ENCODE measurements at places on chromosomes 16 and 17.

- DNase-seq, result no peak
Measured at GRCh38 chr16:12784076-12784475, 19.6 kb downstream of the CPPED1 start.

- no peak for DNase-seq
Measured at GRCh38 chr16:56608876-56609462, 585 bp downstream of the MT2A start.

- DNase-seq, result no peak
Measured at GRCh38 chr16:89048871-89049422, 44.7 kb upstream of the ACSF3 start.

DNA sequence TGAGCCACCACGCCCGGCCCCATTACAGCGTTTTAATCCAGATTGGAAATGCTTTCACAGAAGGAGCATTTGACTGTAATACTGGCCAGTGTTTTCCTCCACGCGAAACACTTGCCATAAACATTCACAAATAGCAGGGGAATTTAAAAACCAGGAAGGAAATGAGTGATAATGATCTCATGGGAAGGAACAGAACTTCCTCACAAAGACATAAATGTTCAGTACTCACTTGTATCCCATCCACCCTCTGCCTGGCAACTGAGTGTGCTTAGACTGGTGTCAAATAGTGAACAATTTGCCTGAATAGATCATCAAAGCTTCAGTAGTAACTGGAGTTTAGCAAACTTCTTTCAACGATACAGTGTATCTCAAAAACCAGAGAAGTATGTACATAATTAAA lies 54.1 kb downstream of the PSMD12 start:
- DNase-seq, result no peak

DNA sequence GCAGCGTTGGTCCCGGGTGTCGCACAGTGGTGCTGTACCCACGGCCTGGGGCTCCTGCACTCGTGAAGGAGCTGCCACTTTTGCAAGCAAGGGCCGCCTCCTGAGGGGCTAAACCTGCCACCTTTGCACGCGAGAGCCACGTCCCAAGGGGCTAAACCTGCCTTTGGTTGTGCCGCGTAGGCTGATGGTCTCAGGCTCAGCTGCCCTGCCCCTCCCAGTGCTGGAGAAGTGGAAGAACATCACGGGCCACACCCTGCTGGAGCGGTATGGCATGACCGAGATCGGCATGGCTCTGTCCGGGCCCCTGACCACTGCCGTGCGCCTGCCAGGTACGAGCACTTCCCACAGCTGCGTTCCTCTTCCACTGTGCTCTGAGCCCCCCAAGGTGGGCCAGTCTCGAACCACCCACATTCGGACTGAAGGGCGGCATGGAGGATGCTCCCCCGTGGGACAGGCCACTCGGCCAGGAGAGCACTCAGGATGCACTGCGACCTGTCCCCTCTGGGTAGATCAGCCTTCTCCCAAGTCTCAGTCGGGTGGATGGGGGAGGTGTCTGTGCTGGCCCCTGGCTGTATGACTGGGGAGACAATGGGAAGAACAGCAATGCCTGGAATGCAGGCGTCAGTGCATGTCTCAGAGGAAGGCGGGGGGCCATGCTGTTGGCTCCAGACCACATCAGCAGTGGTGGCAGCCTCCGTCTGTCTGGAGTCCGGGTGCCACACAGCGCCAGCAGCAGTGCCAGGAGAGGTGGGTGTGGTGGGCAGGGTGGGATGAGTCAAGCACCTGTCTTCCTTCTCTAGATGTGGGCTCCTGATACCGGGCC lies 20.7 kb downstream of the ACSF3 start:
- DNase-seq, result no peak

DNA sequence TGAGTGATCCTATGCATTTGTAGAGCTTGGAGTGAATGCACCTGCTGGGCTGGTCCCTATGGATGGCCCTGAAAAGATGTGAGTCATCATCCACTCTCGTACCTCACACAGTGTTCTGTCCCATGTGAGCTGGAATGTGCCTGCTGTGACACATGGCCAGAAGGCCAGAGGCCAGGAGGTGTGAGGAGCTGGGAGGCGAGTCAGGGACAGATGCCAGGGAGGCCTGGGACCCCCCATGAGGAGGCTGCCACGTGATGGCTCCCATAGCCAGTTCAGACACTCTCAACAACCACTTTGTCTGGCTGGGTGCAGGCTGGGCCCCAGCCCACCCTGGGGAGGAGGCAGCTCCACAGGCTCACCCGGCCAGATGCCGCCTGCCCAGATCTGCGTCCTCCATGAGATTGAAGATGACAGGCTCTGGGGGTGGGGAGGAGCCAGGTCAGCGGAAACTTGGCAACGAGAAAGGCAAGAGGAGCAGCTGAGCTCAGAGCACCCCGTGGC lies 168.8 kb downstream of the C16orf78 start:
- no peak for DNase-seq

DNA sequence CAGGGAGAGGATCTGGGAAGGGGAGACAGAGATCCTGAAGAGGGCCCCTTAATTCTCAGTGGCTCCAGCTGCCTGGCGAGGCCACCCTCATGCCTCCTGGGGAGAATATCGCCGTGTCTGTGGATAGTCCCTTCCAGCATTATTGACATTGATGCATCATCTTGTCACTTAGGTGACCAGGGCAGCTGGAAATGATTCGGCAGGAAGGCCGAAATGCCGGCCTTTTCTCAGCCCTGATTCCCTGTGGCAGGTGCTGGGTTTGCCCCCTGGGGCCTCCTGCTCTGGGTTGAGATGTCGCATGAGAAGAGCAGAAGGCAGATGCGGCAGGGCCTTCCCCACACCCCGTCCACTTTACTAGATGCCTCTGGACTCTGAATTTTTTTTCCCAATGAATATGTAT lies 89.5 kb downstream of the RAP1GAP2 start:
- DNase-seq, result no peak

GRCh38 chr17:18280249-18280648 lies 19.8 kb downstream of the MIEF2 start:
- DNase-seq, result no peak

DNA sequence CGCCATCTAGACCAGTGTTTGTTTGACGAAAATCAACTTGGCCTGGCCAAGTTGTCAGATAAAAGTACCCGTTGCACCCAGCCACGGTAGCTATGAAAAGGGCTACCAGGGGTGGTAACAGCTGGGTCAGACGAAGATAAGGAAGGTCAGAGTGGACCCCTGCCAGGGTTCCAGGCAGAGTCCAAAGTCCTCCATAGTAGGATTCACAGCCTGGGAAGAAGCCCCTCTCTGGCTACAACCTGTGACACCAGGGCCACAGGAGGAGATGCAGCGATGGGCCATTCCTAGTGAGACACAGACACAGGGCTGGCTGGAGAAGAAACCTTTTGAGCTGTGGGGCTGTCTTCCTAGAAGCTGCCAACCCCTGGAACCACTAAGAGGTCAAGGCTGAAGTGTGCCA lies 39.3 kb downstream of the MEAK7 start:
- DNase-seq, result no peak

DNA sequence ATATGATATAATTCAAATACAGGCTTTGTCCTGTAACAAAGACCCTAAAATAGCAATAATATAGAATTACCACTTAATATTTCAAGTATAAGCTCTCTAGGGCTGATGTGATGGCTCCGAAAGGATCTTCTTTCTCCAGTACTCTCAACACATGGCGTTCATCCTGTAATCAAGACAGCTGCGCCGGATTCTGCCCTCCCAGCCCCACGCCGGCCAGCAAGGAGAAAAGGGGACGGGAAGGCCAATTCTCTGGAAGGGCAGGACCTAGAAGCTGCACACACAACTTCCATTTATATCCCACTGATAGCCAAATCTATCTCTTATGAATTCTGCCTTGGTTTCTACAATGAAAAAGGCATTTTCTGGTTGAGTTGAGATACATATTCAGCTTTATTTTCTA lies 32.0 kb downstream of the CCDC182 start:
- no peak for DNase-seq

DNA sequence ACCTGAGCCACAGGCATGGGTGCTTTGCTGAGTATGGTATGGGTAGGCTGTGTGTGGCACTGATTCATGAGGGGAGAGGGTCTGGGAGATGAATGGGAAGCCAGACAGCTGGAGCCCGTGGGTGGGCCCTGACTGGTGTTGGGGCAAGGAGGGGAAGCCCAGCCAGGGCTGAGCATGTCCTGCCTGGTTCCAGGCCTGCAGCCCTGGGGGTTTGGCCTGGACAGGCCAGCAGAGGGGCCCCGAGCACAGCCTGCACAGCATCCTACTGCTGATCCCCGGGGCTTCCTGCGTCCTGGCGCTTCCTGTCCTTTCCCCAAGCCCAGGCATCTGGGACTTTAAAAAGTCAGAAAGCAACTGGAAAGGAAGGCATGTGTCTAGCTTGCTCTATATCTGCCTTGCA lies 4.6 kb upstream of the MVD start:
- no peak for DNase-seq

DNA sequence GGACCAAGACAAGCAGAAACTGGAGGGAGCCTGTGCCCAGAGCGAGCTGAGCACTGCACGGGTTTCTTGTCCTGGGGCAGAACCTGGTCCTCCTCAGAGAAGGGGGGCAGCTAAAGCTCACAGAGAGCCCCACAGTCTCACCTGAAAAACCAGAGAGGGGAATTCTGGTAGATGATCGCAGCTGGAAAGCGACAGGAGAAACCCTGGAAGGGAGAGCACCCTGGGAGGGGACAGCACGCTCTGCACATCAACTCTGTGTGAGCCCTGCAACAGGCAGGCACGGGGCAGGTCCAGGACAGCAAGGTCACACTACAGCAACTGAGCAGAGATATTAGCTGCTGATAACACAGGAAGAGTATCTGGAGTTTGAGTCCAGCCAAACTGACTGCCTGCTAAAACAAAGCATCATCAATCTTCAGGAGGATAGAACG lies 18.2 kb downstream of the ZCCHC14 start:
- no peak for DNase-seq

DNA sequence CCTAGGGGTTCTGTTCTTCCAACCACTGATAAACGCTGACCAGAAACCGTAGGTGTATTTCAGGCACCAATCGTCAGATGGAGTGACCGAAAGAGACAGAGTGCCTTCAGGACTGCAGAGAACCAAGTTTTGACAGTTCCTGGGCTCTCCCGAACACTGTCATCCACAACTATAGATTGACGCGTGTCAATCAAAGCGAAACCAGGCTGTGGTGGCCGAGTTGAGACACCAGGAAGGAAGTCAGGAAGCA lies 11.9 kb upstream of the AURKB start:
- DNase-seq, result no peak

- no peak for DNase-seq
Measured at GRCh38 chr16:57166451-57166850, 19.4 kb downstream of the PSME3IP1 start.

DNA sequence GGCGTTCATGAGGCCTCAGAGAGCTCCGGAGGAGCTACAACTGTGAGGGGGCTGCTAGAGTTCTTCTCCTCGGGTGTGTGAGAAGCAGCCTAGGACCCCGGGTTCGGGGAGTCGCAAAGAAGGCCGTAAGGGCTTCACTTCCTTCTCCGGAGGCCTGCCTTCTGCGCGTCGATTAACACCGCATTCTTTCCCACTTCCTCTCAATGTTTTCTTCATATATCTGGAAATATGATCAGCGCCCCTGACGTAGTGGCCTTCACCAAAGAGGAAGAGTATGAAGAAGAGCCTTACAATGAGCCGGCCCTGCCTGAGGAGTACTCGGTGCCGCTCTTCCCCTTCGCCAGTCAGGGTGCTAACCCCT lies 449 bp downstream of the SMCR8 start:
- no peak for DNase-seq

DNA sequence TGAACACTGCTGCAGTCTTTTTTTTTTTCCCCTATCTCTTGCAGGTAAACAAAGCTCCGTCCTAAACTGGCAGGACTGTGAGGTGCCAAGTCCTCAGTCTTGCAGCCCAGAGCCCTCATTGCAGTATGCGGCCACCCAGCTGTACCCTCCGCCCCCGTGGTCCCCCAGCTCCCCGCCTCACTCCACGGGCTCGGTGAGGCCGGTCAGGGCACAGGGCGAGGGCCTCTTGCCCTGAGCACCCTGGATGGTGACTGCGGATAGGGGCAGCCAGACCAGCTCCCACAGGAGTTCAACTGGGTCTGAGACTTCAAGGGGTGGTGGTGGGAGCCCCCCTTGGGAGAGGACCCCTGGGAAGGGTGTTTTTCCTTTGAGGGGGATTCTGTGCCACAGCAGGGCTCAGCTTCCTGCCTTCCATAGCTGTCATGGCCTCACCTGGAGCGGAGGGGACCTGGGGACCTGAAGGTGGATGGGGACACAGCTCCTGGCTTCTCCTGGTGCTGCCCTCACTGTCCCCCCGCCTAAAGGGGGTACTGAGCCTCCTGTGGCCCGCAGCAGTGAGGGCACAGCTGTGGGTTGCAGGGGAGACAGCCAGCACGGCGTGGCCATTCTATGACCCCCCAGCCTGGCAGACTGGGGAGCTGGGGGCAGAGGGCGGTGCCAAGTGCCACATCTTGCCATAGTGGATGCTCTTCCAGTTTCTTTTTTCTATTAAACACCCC lies 13.8 kb downstream of the IL34 start:
- DNase-seq, result no peak

GRCh38 chr17:74368341-74369081 lies 1.2 kb downstream of the GPR142 start:
- peak; percentile 49 for DNase-seq

- DNase-seq, result no peak
Measured at GRCh38 chr16:896261-897199, 74.3 kb downstream of the LMF1 start.

GRCh38 chr16:3188675-3188924 lies 596 bp downstream of the OR1F1 start:
- DNase-seq, result no peak

- DNase-seq, result no peak
Measured at GRCh38 chr16:12262454-12263180, 286.1 kb downstream of the SNX29 start.

- DNase-seq, result no peak
Measured at GRCh38 chr17:75856062-75856756, 1.1 kb upstream of the WBP2 start.

GRCh38 chr17:76872874-76873221 lies 4.6 kb downstream of the MGAT5B start:
- DNase-seq, result no peak

DNA sequence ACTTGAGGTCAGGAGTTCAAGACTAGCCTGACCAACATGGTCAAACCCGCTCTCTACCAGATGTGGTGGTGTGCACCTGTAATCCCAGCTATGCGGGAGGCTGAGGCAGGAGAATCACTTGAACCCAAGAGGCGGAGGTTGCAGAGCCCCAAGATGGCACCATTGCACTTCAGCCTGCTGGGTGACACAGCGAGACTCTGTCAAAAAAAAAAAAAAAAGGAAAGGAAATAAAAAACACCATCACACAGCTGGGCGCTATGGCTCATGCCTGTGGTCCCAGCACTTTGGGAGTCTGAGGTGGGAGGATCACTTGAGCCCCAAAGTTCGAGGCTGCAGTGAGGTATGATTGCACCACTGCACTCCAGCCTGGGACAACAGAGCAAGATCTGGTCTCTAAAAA lies 13.3 kb upstream of the SBK1 start:
- DNase-seq, result no peak

GRCh38 chr17:80797741-80798594 lies 193.7 kb upstream of the CHMP6 start:
- DNase-seq, result no peak

All from activated naive CD8-positive, alpha-beta T cell treated with anti-CD3 and anti-CD28 coated beads, Interleukin-2, amount 50 U/mL, for 16 hours (primary cell).